ENCODE measurements at places on chromosomes 13 and 19. TPM values are rescaled to one million over a fixed set of nuclear protein-coding genes. Genes with fewer than 3 reads are reported as not detected.

DNA sequence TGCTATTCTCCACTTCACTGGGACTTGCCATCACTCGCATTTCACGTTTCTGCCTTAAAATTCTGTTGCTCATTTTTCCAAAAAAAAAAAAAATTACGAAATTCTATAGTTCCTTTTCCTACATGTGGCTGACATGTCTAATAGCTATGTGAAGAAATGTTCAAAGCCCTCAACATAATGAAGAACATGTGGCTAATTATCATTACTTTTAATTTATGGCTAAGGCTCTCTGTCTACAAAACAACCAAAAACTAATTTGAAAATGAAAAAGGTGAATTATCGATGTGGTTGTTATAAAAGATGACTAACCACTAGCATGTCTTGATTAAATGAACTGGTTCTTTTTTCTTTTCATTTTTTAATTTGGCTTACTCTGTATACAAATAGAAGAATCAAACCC is 940.0 kb downstream of the EFNB2 start:
- DNase-seq = no peak

- no peak for DNase-seq
These were observed 66.0 kb upstream of the TNFRSF19 start for GRCh38 chr13:23504180-23504579.

DNA sequence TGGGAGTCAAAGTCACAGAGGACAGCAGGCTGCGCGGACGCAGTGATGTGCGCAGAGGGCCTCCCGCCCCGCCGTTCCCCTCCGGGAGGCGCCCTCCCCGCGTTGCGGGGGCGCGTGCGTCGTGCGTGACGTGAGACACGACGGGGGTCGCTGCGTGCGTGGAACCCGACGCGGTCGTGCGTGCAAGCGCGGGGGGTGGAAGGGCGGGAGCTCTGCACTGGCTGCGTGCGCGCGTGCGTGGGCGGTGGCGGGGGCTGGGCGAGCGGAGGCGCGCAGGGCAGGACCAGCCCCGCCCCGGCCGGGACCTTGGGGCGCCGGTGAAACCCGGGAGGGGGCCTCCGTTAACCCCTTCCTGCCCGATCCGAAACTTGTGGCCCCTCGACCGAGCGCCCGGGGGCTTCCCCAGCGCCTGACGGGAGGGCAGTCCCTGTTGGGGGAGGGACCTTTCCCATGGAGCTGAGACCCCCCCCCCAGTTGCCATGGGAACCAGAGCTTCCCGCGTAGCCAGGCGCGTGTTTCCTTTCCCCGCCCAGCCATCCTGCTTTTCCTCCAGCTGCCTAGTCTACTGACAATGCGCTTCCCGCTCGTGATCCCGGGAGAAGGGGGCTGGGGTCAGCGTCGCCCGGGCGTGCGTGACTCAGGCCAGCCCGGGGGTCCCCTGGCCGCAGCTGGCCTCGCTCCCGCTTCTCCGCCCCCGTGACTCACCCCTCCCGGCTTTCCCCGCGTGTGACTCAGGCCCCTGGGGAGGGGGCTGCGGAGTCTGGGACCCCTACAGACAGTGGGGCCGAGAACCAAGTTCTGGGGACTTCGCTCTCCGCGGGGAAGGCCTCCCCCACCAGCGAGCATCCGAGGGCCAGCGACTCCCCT is 7.3 kb upstream of the HOOK2 start:
- peak; percentile 92 for DNase-seq

DNA sequence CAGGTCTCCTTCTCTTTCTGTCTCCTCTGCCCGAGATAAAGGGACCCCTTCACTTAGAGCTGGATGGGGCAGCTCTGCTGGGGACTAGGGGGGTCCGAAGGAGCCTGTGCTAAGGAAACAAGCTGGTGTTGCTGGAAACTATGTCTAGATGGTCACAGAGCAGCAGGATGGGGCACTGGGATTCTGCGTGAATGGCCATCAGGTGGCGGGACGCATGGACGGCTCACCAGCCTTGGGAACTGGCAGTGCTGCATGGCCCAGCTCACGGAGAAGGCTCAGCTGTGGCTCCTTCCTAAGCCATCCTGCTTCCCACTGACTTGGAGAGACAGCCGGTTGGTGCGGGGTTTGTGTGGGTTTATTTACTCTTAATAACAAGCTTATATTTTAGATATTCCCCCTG is 411.8 kb downstream of the ZNF536 start:
- no peak for DNase-seq

GRCh38 chr19:7902796-7903243 is 857 bp upstream of the MAP2K7 start:
- no peak for DNase-seq

The CEACAM16 gene
- not detected for total RNA-seq

GRCh38 chr13:37338726-37339385 is 233.4 kb upstream of the CSNK1A1L start:
- no peak for DNase-seq

DNA sequence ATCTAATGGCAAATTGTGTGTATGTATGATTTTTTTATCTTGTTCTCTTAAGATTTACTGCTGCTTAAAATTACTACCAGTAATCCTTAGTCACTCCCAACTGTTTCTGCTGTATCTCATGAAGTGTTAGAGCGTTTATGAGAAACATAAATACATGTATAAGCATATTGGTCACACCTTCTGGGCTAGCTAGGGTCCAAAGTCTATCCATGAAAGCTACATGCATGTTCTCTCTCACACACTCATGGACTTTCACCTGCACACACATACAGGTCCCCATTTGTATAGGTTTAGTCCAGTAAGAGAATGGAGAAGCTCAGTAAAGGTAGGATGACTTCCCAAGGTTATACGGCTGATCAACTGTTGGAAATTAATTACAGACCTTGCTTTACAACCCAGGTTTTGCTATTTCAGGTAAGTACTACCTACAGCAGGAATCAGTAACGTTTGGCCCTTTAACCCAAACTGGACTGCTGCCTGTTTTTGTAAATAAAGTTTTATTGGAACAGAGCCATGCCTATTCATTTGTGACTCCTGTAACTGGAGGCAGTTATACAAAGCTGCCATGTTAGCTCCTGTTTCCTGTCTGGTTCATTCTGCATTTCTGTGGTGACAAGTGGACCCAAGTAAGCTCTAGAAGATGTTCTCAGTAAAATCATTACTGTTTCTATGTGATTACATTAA is 15.3 kb downstream of the METTL21C start:
- DNase-seq = no peak

DNA sequence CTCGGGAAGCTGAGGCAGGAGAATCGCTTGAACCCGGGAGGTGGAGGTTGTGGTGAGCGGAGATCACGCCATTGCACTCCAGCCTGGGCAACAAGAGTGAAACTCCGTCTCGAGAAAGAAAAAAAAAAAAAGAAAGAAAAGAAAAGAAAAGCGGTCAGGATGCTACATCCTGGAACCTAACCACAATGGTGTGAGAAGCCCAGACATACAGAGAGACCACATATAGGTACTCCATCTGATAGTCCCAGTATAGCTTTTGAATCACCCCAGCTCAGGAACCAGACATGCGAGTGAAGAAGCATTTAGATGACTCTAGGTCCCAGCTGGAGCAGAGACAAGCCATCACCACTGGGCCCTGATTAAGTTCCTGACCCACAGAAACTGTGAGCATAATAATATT is 3.2 kb downstream of the IFNL1 start:
- DNase-seq = no peak

GRCh38 chr19:3770136-3770999 is 1.7 kb downstream of the RAX2 start:
- no peak for DNase-seq

The CABP5 gene
- total RNA-seq = not detected

The ZNF614 gene
- total RNA-seq = 4.1 TPM

DNA sequence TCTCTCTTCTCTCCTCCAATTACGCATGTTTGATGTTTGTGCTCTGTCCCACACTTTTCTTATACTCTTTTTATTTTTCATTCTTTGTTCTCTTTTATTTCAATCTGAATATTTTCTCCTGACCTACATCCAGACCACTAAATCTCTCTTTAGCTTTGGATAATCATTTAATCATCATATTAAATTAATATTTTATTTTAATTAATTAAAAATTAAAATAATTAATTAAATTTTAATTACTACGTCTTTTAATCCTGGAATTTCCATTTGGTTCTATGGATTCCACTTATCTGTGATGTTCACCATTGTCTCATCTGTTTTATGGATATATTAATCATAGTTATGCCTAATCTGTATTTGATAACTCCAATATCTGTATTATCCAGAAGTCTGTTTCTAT is 62.4 kb downstream of the SPACA7 start:
- no peak for DNase-seq

The SOX1 gene
- total RNA-seq = not detected

GRCh38 chr13:103229674-103230073 is 163.5 kb upstream of the SLC10A2 start:
- DNase-seq = no peak

DNA sequence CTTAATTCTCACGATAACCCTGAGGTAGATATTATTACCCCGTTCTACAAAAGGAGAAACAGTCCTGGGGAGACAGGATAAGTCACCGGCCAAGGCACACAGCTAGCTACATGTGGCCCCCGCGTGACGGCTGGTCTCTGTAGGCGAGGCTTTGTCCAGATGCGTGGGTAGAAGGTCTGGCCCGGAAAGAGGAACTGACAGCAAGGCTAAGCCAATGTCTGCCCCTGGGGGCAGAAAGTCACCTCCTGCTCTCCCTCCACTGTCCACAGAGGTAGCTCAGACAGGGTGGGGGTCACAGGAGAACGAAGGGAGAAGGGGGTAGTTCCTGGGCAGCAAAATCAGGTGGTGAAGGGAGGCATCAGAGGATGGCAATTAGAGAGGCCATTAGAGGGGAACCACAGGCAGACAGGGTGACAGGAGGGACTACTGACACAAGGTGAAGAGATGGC is 1.8 kb downstream of the APOC4 start:
- DNase-seq = no peak
